ENCODE measurements at places on chromosomes 5 and 9.

DNA sequence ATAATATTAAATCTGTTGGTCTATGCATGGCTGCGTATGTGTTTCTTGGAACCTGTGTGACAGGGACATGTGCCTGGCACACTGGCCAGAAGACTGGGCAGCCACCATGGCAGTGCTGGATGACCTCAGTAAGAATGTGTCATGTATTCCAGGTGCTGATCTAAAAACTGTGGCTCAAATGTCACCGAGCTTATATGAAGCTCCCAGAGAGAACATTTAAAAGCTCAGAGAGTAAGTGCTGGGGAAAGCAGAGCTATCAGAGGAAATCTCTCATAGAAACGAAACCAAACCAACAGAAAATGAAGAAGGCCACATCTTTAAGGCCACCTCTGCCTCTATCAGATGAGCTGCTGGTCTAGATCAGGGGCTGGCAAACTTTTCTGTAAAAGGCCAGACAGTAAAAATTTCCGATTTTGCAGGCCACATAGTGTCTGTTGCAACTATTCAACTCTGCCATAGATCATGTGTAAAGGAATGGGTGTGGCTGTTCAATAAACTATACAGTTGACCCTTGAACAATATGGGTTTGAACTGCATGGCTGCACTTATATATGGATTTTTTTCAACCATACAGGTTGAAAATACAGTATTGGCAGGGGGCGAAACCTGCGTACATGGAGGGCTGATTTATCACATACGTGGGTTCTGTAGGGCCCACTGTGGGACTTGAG, 31.8 kb downstream of the TSTD2 start:
- no peak overlapping the region for H3K4me3 ChIP-seq
- no peaks in the 10 kb centered on the region for H3K27me3 ChIP-seq
- H3K27ac ChIP-seq: no peak overlapping the region
- H3K4me1 ChIP-seq: peaks cover 4% of the 10 kb centered on the region
- H3K36me3 ChIP-seq: peaks cover 5% of the 10 kb centered on the region
- no peak for DNase-seq

GRCh38 chr9:86075132-86076109, 23.9 kb downstream of the GOLM1 start:
- no peaks in the 10 kb centered on the region for H3K36me3 ChIP-seq
- H3K4me1 ChIP-seq: no peaks in the 10 kb centered on the region
- H3K27ac ChIP-seq: no peak overlapping the region
- DNase-seq: no peak

DNA sequence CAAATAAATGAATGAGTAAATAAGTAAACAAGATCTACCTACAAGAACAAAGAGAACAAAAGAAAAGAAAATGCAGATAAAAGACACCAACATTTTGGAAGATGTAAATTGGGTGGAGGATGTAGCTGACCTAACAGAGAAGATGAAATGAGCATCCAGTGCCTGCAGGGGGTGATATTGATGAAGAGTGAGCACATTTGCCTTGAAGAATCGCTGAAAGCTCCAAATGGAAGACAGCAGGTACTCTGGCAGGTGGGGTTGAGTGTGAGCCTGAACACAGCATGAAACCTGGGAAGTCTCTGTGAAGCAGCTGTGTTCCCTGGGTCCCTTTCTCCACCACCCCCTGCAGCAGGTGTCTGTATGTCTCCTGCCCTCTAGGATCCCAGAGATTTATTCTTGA, 125.6 kb downstream of the NXNL2 start:
- H3K27ac ChIP-seq: no peak overlapping the region
- DNase-seq: no peak
- H3K27me3 ChIP-seq: no peaks in the 10 kb centered on the region
- no peaks in the 10 kb centered on the region for H3K4me1 ChIP-seq

- H3K36me3 ChIP-seq: peaks cover 5% of the 10 kb centered on the region
- H3K27me3 ChIP-seq: no peaks in the 10 kb centered on the region
- H3K4me3 ChIP-seq: no peak overlapping the region
- H3K27ac ChIP-seq: no peak overlapping the region
Observed at GRCh38 chr5:122063836-122064235, 14.2 kb downstream of the LOX start.

DNA sequence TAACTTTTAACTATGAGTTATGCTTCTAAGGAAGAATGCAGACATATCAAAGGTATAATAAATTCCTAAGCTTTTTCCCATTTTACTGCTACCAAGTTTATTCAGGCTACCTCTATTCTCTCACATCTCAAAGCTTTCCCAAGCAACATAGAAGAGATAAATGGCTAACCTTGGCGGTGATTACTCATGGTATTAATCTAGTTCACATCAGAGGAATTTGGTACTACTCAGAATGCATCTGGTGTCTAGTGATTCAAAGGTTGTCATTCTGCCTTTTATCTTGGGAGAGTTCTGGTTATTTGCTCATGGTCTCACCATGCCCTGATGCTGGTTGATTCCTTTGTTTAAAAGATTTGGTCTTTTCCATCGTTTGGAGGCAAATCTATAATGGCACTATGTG, 182.7 kb downstream of the TAF11L14 start:
- no peaks in the 10 kb centered on the region for H3K36me3 ChIP-seq
- no peaks in the 10 kb centered on the region for H3K27me3 ChIP-seq
- H3K27ac ChIP-seq: no peak overlapping the region
- DNase-seq: no peak
- no peak overlapping the region for H3K4me3 ChIP-seq

Data from aorta (tissue), 5 donors.